ENCODE measurements at places on chromosomes 6 and 20.

DNA sequence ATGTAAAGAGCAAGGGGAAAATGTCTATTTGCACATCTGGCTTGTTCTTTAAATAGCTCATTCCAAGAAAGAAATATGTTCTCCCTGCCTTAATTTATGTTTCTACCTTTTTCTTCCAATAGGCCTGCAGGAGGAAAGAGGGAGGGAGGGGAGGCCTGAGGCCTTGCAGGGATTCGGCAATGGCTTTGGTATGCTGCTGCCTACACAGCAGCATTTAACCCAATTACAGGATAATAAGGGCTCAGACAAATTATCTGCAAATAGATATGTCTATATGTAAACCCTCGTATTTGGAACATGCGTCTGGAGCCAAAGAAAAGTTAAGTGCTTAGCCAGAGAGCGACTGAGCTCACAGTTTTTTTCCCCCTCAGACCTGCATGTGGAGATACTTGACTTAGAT is 277.2 kb downstream of the CDC5L start:
- no peak for DNase-seq

- DNase-seq, result no peak
Measured at GRCh38 chr20:7361321-7361720, 578.9 kb downstream of the HAO1 start.

DNA sequence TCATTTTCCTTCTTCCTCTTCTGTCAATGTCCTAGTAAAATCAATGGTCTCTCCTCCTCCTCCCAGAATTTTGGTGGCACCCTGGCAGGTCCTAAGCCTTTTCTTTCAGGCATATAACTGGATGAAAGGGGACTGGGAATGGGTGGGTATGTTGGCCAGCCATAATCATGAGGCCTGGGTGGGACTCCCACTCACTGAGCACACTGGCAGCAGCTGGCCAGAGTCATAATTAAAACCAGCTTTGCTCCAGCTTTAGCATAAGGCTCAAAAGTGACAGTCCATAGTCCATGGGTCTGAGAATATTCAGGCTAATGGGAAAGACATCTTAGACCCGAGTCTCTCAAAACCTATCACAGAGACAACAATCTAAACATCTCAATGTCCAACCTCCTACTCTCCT is 190.0 kb upstream of the BTBD3 start:
- no peak for DNase-seq

GRCh38 chr6:133340557-133340956 is 99.4 kb downstream of the EYA4 start:
- DNase-seq, result no peak

DNA sequence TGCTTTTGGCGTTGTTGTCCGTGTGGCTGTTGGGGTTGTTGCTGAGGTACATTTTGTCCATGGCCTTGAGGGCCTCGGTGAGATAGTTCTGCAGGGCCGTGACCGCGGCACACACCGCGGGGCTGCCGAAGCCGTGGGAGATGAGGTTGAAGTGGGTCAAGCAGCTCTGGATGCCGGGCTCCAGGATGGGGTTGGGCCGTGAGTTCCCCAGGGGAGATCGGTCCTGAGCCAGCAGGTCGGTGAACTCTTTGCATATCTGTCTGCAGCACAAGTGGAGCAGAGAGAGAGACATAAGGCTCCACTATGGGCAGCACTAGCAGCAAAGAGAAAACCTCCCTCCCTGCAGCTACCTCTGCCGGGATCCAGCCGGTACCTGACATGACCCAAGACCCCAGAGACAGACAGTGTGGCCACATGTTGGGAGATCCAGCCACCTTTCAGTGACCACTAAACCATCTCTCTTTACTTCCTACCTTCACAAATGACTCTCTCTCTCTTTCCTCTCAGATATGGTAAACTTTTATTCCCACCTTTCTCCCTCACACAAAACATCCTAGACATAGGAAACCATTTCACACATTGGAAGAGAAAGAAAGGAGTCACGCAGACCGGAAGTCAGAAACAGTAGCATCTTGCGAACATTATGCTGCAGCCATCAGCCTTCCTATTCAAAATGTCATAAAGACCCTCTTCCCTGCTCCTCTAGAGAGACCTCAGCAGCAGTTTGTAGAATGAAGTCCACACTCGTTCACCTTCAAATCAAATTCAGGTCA is 16.2 kb downstream of the TFAP2A start:
- DNase-seq, result no peak

DNA sequence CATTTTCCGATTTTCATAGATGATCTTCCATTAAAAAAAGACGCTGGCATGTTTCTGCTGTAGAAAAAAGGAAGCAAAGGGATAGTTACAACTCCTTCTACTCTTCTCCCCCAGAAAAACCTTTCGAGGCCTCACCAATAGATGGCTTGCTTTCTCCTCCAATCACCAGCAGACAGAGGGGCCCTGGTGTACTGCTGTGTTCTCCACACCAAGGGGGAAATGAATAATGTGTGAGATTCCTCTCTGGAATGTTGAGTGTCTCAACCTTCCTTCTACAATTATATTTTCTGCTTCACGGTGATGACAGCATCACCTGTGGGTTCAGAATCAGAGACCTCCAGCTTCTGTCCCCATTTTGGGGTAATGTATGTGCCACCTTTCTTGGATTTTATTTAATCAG is 185.7 kb upstream of the FLRT3 start:
- no peak for DNase-seq

- peak; percentile 32 for DNase-seq
Measured at GRCh38 chr20:56391596-56392131, 351 bp downstream of the AURKA start.

- DNase-seq, result no peak
Measured at GRCh38 chr20:51732096-51732791, 35.9 kb downstream of the ATP9A start.

DNA sequence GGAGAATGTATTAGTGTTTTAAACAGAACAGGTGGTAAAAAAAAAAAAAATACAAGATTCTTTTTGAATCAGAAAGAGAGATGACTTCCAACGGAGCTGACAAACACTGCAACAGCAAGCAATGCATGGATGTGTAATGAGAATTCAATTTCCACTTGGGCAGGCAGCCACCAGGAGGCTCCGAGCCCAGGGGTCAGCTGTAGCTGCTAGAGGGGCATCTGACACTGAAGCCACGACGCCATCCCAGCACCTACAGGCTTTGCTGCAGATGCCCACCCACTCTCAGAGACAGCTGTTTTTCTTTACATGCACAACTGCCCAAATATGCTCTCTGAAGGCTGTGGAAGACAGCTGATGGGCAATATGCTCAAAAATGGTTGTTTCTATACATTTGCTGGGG is 75.4 kb downstream of the ELOVL5 start:
- no peak for DNase-seq

Measured in hematopoietic multipotent progenitor cell treated with erythropoietin and hydrocortisone succinate and interleukin-3 and kit ligand, for 6 days (in vitro differentiated cells).